ENCODE measurements at places on chromosomes 1 and 21.
A peak's percentile ranks its signal among the peaks of the same experiment; 100 is the strongest.

GRCh38 chr1:12163210-12163609, 3.6 kb upstream of the TNFRSF1B start:
- DNase-seq, result no peak

GRCh38 chr1:46550751-46551231, 656 bp downstream of the KNCN start:
- DNase-seq, result peak; percentile 29

GRCh38 chr1:230175839-230176238, 108.8 kb downstream of the GALNT2 start:
- no peak for DNase-seq

GRCh38 chr1:23554481-23555269, 4.6 kb downstream of the ID3 start:
- DNase-seq, result peak; percentile 97

DNA sequence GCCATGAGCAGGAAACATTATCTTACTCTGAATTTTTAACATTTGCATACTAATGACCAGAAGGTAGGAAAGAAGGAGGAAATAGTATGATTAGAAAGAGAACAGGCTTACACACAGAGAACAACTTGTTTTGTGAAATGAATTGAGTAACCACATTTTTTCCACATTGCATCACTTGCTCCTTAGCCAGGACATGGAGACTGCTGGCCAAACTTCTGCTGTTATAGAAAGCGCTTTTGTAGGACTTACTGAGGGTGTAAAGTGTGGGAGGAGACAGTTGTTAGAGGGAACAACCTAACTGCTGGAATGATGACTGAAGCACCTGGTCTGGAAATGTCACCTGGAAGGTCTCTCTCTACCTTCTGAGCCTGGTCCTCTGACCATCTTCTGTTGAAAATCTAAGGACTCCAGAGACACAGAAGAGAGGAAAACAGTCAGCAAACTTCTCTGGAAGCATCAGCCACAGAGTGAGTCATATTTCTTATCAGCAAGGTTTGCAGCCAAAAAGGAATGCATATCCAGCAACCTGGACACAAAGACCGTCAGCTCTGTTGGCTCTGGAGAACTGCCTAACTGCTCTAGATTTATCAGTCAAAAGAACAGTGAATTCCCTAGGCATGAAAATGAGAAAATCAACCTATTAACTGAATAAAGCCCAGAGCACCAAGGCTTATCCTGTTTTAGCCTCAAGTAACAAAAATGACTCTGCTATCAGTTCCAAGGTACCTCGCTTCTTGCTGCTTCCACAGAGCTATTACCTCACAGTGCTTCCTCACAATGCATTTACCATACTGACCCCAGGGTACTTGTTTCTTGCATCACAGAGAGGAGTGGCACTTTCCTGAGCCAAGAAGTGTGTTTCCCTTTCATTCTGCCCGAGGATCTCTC, 88.0 kb upstream of the SLFNL1 start:
- no peak for DNase-seq

DNA sequence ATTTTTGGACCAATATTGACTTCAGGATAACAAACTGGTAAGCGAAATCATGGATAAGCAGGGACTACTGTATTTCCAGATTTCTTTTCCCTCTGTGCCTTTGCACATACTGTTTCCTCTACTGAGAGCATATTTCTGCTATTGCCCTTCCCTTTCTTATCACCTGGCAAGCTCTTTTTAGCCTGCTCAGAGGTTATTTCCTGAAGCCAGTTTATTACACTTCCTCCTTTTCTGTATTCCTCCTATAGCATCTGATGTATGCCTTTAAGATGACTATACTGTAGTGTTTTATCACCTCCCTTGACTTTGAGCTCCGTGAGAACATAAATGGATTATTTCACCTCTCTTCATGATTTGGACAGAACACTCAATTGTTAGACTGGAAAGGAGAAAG, 49.0 kb downstream of the MAGI3 start:
- no peak for DNase-seq

- peak; percentile 57 for DNase-seq
These were observed 126.8 kb upstream of the EDN2 start for GRCh38 chr1:41611068-41611931.

DNA sequence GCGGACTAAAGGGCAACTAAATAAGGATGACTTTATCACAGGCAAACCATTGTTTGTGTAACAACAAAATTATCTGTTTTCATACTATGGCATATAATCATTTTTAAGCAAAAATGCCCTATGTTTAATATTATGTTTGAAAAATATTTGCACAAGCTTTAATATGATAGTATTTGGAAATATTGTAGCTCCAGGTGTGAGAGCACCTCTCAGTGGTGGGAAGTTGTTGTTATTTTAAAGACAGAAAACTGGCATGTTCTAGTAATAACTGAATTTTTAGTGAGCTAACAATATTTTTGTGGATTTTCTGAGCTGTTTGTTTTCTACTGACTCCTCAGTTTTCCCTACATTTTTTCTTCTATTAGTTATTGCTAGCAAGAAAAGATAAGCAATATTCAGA, 578.8 kb downstream of the KCNT2 start:
- DNase-seq, result peak; percentile 30

- DNase-seq, result no peak
These were observed 12.9 kb downstream of the ZNF648 start for GRCh38 chr1:182048562-182048961.

- DNase-seq, result peak; percentile 90
These were observed 39.8 kb downstream of the TGFBR3 start for GRCh38 chr1:91846007-91846638.

GRCh38 chr1:180301135-180301742, 71.2 kb downstream of the LHX4 start:
- no peak for DNase-seq

DNA sequence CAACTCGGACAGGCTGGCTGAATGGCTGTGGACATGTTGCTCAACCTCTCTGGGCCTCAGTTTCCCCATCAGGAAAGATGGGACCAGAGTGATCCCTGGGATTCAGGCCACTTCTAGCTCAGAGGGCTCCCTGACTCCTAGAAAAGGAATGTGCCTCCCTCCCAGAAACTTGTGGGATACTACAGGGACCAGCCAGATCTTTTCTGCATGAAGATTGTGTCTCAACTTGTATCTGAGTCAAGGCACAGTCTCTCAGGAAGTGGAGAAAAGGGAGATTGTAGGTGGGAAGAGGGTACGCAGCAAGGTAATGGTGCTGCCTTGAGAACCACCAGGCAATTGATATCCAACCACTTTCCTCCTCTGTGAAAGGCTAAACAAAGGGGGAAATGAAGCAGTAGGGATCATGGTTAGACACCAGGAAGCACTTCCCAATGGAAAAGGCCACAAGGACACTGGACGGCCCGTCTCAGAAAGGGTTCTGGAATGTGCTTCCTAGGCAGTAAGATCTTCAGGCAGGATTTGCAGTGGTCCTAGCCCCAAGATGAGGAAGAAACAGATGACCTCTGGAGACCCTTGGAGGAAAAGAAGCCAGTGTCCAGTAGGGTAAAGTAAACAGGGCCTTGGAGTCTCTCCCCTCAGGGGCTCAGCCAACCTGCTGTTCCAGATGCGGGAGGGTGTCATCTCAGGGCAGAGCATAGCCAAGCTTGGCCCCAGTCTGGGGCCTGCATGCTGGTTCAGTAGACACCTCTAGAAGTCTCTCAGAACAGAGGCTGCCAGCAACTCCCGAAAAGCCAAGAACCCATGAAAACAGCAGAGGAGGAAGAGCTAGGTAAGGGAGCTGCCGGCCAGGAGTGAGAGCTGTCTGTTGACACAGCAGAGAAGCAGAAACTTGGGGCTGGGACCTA, 16.8 kb downstream of the IFFO2 start:
- no peak for DNase-seq

DNA sequence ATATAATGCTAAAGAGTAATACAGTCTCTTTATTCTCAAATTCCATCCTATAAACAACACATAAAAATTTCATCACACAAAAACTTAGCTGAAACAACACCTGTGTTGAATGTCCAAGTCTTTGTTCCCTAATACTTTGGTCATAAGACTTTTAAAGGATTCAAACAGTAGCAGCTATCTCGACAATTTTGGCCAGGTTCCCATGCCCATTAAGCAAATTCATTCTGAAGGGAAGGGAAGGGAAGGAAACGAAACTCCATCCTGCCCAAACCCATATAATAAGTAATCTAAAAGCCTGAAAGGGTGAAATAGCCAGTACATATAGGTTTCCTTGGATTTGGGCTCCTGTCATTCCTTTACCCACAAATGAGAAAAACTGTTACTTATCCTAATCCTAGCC, 7.5 kb downstream of the IVNS1ABP start:
- DNase-seq, result peak; percentile 14

DNA sequence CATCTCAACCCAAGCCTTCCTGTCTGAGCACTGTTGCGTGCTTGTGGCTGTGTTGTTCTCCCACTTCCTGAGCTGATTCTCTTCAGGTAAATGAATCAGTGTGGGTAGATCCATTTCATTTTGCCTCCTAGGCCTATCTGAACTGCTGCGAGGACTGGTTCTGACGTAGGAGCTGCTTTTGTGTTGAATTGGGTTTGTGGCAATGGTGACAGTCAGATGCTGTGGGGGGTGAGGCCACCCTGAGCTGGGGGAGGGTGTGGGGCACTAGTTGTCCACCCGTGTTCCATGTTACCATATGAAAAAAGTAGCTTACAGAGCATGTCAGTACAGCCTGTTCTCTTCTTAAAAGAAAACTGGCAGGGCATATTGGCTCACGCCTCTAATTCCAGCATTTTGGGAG, 81.5 kb downstream of the MRPS6 start:
- DNase-seq, result no peak

DNA sequence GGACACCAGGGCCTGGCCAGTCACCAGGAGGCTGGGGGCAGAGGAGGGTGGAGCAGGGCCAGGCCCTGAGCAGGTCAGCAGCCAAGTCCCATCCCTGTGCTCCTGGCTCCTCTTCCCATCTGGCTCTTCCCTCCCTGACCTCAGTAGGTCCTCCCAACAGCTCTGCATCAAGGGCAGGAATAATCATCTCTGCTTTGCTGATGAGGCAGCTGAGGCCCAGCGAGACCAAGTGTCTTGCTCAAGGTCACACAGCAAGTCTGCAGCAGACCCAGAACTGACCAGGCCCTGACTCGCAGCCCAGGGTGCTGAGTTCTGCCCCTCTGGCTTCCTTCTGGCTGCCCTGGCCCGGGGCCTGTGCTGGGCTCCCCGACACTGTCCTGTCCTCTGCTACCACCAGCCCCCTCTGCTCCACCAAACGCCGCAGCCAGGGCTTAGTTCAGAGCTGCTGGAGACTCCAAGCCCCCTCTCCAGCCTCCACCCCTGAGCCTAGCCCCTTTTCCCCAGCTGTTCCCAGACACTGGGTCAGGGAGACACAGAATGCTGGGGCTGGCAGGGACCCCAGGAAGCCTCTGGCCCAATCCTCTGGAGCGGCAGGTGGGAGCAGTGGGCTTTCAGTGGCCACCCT, 224.9 kb downstream of the PTPRU start:
- DNase-seq, result no peak

- no peak for DNase-seq
These were observed 14.9 kb downstream of the CDA start for GRCh38 chr1:20603504-20604464.

GRCh38 chr1:83996621-83997020, 2.3 kb downstream of the TTLL7 start:
- peak; percentile 16 for DNase-seq

GRCh38 chr1:26820784-26821269, 5.7 kb upstream of the ZDHHC18 start:
- peak; percentile 6 for DNase-seq

DNA sequence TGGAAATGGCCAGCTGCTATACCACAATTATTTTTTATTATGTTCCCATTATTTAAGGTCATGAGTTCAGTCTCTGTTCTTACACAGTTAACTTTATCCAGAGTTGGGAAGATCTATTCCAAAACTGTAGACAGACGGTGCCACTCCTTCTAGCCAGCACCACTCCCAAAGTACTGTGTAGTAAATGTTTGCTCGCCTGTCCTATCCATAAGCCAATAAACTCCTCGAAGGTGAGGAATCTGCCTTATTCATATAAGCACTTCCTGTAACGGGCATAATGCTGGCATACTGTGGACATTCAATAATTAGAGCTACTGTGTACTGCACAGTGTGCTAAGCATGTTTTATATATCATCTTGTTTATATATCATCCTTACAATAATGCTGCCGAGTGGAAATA, 26.1 kb upstream of the STMN1 start:
- DNase-seq, result peak; percentile 24

GRCh38 chr1:50976111-50976889, 6.3 kb downstream of the CDKN2C start:
- DNase-seq, result peak; percentile 86

DNA sequence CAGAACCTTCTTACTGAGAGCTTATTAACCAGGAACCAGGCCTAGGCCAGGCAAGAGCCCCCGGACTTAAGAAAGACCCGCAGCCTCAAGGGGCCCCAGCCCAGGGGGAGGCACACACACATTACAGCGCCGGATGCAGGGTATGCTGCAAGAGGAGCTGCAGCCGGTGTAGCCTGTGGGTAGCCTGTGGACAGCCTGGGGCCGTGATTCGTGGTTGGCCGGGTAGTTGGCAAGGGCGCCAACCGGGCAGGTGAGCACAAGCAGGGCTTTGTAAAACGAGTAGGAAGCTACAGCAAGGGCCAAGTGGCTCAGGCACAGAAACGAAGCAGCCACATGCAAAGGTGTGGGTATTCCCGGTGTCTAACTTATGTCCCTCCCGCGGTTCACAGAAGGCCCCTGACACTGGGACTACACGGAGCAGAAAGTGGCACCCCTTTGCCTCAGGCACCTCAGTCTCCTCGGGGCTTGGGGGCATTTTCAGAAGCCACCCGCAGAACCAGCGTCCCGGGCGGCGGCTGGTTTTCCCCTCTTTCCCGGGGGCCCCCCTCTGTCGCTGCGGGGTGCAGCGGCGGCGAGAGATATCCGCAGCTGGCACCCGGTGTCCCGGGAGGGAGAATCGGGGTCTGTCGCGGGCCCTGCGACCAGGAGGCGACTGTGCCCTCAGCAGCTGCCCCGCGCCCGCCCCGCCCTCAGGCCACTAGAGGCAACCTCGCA, 40.8 kb downstream of the KIAA1614 start:
- DNase-seq, result peak; percentile 86

GRCh38 chr1:163036671-163037070, 32.5 kb upstream of the RGS4 start:
- DNase-seq, result peak; percentile 14

- no peak for DNase-seq
These were observed 1.2 kb upstream of the FAAP20 start for GRCh38 chr1:2195785-2196184.

- DNase-seq, result peak; percentile 31
These were observed 622.3 kb upstream of the PLXNA2 start for GRCh38 chr1:208866386-208866955.

- DNase-seq, result peak; percentile 70
These were observed 595 bp downstream of the CRYBG2 start for GRCh38 chr1:26353210-26353859.

GRCh38 chr1:211813590-211813989, 17.0 kb downstream of the LPGAT1 start:
- DNase-seq, result peak; percentile 53

GRCh38 chr1:84995484-84996334, 1.2 kb downstream of the MCOLN2 start:
- no peak for DNase-seq

- DNase-seq, result no peak
These were observed 26.9 kb downstream of the PLEKHO1 start for GRCh38 chr1:150176593-150176992.

- peak; percentile 92 for DNase-seq
These were observed 12.8 kb downstream of the ADAMTSL4 start for GRCh38 chr1:150561974-150562445.

- no peak for DNase-seq
These were observed 49.6 kb downstream of the INTS7 start for GRCh38 chr1:211985556-211986264.

- no peak for DNase-seq
These were observed 1.8 kb downstream of the CD101 start for GRCh38 chr1:117003223-117003875.
